Right cardiac atrium (tissue), 5 donors: ENCODE measurements at places on chromosomes 3 and 15. TPM values are rescaled to one million over a fixed set of nuclear protein-coding genes. Genes with fewer than 3 reads are reported as not detected.

Gene MUC4
- polyA plus RNA-seq, result 0.02 TPM

Gene MTFMT
- 9.9 TPM for polyA plus RNA-seq

Gene SLC22A13
- 0.09 TPM for polyA plus RNA-seq

Gene IGSF11
- polyA plus RNA-seq, result 2.7 TPM

Gene PLS1
- polyA plus RNA-seq, result 0.66 TPM

Gene PRRT3
- polyA plus RNA-seq, result 1.2 TPM

Gene DHX36
- 31.6 TPM for polyA plus RNA-seq

Gene OIP5
- polyA plus RNA-seq, result 0.25 TPM

Gene SERINC4
- polyA plus RNA-seq, result 0.41 TPM

Gene HCN4
- 25.7 TPM for polyA plus RNA-seq

Gene NPAP1
- not detected for polyA plus RNA-seq

Gene HTD2
- polyA plus RNA-seq, result 15.5 TPM

Gene IDH3A
- 193 TPM for polyA plus RNA-seq

Gene ECE2
- polyA plus RNA-seq, result 2.6 TPM

Gene ILDR1
- not detected for polyA plus RNA-seq

Gene APOD
- 174 TPM for polyA plus RNA-seq

Gene LSMEM2
- 14.6 TPM for polyA plus RNA-seq

Gene GPR15
- not detected for polyA plus RNA-seq

Gene CEMIP
- polyA plus RNA-seq, result 0.23 TPM

Gene ZPLD1
- not detected for polyA plus RNA-seq

Gene GALNT15
- 10.1 TPM for polyA plus RNA-seq

Gene COLQ
- 4.3 TPM for polyA plus RNA-seq

Gene CLCN2
- polyA plus RNA-seq, result 2.7 TPM

Gene TRMT10C
- 26.0 TPM for polyA plus RNA-seq

Gene SLC12A8
- polyA plus RNA-seq, result 0.52 TPM

Gene UROC1
- polyA plus RNA-seq, result not detected

Gene HEG1
- polyA plus RNA-seq, result 42.3 TPM

Gene PTH1R
- polyA plus RNA-seq, result 18.5 TPM

Gene CFAP100
- polyA plus RNA-seq, result not detected

Gene PRSS50
- polyA plus RNA-seq, result 0.14 TPM

Gene CASR
- polyA plus RNA-seq, result not detected

Gene GOLGA6D
- polyA plus RNA-seq, result not detected

Gene ZNF80
- not detected for polyA plus RNA-seq

Gene TMEM266
- polyA plus RNA-seq, result not detected

Gene NRG4
- not detected for polyA plus RNA-seq

Gene TRPC1
- polyA plus RNA-seq, result 11.1 TPM

Gene GDPGP1
- polyA plus RNA-seq, result 6.5 TPM

Gene ROBO1
- 5.5 TPM for polyA plus RNA-seq

Gene CPNE9
- polyA plus RNA-seq, result 0.07 TPM
